ENCODE measurements at places on chromosomes 7 and 10.
A peak's percentile ranks its signal among the peaks of the same experiment; 100 is the strongest.

GRCh38 chr10:26555719-26556368 lies 117.7 kb downstream of the APBB1IP start:
- DNase-seq = no peak

DNA sequence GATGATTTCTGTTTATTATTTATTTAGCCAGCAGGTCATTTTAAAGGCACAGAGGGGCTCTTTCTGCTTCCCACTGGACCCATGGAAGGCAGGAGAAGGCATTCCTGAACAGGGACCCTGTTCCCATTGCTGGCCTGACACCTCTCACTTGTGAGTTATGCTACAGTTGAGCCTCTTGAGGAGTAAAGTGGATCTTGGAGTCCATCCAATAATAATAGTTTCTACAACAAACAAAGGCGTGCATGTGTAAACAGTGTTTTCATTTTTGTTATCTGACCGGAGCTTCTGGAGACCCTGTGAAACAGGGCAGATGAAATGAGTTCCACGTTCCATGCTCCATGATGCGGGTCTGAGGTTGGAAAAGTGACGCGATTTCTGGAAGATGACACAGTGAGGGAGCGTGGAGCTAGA lies 127.3 kb upstream of the HABP2 start:
- DNase-seq = no peak

- no peak for DNase-seq
Measured at GRCh38 chr7:2193575-2194305, 39.0 kb downstream of the MAD1L1 start.

- no peak for DNase-seq
Measured at GRCh38 chr10:99981581-99982199, 28.1 kb downstream of the DNMBP start.

DNA sequence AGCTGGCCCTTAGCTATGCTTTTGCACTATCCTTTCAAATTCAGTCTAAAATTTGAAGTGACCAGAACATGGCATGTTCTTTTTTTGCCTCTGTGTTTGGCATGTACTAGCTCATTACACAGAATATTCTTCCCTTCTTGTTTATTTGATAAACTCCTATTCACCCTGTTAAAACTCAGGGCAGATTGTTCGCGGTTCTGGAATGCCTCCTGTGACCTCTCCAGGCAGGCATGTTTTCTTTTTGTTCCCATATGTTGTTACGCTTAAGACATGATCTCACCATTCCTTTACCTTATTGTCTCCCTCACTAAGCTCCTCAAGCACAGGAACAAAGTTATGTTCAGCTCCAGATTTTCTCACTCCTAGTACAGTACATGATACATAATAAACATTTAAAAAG lies 181.7 kb downstream of the CCSER2 start:
- DNase-seq = no peak

DNA sequence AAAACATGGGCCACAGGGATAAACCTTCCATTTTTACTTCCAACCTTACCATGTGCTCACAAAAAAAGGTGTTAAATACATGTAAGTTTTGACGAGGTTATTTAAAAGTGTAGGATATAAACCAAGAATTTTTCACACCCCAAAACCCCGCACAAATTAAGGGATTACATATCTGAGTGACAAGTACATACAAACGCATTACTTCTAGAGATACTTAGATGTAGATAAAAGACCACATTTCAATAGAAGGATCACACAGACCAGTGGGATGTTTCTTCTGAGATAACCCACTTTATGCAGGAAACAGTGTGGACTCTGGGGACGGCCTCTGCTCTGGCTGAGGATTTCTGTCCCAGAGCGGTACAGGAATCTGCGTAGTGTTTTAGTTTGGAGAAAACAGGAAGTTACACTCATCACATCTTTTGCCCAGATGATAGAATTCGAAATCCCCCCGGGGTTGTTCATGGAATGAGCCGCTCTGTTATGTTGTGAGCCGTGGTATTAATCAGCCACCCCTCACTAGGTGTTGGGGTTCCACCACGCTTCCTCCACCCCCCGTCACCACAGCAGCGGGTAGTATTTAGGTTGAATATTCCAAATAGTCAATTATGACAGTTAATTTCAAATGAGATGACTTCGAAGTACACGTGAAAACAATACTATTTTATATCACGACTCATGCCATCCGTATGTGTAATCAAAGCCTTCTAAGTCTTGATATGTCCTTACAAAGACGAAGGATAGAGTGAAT lies 1.3 kb upstream of the CUL1 start:
- DNase-seq = peak; percentile 30

DNA sequence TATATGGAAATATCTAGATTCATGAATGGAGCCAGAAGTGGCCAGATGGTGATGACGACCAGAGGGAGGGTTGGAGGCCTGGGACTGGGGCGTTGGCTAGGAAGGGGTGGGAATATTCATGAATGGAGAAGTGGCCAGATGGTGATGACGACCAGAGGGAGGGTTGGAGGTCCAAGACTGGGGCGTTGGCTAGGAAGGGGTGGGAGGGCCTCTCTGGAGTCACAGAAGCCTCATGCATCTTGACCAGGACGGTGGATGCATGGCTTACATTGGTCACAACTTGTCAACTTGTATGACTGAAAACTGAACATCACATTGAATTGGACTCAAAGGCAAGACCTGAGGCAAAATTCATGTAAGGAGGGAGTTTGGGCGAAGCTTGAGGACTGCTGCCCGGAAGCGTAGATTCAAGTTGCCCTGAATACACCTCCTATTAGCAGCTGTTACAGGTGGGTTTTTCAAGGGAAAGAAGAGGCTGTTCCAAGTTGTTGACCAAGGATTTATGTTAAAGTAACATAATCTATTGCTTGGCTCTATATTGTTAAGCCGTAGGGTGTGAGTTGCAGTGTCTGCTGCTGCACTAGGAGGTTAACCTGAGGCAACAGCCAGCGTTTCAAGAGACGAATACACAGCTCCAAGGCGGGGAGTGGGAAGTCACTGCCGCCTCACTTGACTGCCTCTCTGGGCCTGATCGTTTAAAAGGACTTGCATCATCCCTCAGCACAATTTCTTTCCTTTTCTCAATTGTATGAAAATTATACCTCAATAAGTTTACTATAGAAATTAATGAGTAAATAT lies 55.1 kb upstream of the FAM20C start:
- DNase-seq = no peak

DNA sequence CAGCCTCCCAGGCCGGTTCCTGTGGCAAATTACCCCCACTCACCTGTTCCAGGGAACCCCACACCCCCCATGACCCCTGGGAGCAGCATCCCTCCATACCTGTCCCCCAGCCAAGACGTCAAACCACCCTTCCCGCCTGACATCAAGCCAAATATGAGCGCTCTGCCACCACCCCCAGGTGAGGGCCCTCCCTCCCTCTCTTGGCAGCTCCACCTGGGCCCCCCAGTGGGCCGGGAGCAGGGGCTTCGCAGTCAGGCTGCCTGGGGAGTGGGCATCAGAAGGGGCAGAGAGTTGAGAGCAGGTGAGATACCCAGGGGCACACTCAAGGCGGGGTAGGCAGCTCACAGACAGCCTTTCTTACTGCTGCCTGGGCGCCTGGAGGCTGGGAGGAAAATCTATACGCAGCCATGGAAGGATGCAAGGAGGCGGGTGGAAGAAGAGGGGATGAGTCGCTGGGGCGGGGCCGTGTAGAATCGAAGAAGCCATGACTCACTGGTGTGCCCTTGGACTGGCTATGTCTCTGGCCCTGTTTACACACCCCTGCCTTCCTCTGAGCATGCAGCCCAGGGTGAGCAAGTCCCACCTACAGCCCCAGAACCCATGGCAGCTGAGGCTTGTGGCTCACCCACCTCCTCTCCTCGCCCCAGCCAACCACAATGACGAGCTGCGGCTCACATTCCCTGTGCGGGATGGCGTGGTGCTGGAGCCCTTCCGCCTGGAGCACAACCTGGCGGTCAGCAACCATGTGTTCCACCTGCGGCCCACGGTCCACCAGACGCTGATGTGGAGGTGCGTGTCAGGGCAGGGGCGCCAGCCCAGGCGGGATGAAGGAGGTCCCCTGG lies 48.6 kb upstream of the PPIF start:
- no peak for DNase-seq

DNA sequence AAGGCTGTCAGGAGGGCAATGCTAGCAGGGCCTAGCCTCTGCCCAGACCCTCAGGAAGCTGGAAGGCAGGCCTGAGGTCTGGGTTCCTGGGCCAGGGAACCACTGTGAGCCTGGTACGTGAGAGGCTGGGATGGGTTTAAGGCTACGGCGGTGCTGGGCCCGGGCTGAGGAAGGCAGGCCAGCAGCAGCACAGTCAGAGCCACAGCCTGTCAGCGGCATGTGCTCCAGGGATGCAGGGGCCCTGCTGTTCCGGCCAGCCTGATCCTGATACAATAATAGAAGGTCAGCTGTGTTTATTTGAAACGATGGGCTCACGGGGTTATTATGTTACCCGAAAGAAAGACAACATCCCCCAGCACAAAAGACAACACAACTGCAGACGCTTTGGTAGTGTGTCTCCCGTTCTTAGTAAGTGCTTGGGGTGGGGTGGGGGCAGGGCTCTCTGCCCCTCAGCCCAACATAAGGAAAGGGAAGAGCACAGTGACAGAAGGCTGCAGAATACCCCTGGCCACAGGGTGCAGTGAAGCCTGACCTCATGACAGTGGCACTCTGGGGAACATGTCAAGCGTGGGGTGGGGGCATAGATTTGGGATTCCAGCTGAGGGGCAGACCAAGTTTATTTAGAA lies 95.0 kb downstream of the COL13A1 start:
- no peak for DNase-seq

DNA sequence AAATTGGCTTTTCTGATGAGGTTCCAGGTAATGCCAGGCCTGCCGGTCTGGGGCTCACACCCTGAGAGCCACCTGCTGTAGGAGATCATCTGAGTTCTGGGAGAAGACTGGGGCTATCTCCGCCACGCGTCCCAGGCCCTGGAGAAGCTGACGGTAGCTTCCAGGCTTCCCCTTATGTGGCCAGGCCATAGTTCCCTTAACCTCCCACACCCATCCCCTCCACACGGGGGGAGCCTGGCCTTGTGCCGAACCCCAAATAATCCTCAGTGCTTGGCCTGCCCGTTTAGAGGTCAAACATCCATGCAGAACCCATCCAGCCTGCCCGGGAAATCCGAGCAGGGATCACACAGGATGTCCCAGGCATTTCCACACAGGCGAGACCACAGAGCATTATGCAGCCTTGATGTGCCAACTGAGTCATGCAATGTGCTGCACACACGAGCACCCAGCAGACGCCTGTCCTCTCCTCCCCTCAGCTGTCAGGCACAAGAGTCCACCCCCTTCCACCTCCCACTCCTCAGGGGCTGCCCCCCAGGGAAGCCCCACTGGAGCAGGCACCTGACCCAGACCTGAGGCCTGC lies 176.2 kb downstream of the PRKAG2 start:
- no peak for DNase-seq
